ENCODE measurements at places on chromosomes 1 and 21.
A peak's percentile ranks its signal among the peaks of the same experiment; 100 is the strongest.

- no peaks in the 10 kb centered on the region for H3K36me3 ChIP-seq
- no peaks in the 10 kb centered on the region for H3K4me1 ChIP-seq
- no peak for DNase-seq
- H3K27ac ChIP-seq: no peak overlapping the region
- no peaks in the 10 kb centered on the region for H3K27me3 ChIP-seq
Observed at GRCh38 chr1:205693421-205693991, 13.2 kb upstream of the SLC45A3 start.

GRCh38 chr1:42504535-42505128 lies 41.5 kb downstream of the CCDC30 start:
- peaks cover 74% of the 10 kb centered on the region for H3K36me3 ChIP-seq
- DNase-seq: no peak
- H3K4me1 ChIP-seq: no peaks in the 10 kb centered on the region
- H3K27me3 ChIP-seq: no peaks in the 10 kb centered on the region

GRCh38 chr1:13948396-13948795 lies 248.4 kb downstream of the PRDM2 start:
- no peaks in the 10 kb centered on the region for H3K4me1 ChIP-seq
- no peaks in the 10 kb centered on the region for H3K27me3 ChIP-seq
- no peak overlapping the region for H3K4me3 ChIP-seq
- H3K36me3 ChIP-seq: no peaks in the 10 kb centered on the region
- H3K27ac ChIP-seq: peak overlapping the region; percentile 50

- DNase-seq: peak; percentile 49
- no peak overlapping the region for H3K4me3 ChIP-seq
- no peaks in the 10 kb centered on the region for H3K4me1 ChIP-seq
- H3K36me3 ChIP-seq: peaks cover 42% of the 10 kb centered on the region
Observed at GRCh38 chr21:44847261-44848056, 26.0 kb downstream of the PTTG1IP start.

GRCh38 chr1:12769976-12770505 lies 3.5 kb upstream of the PRAMEF12 start:
- no peak overlapping the region for H3K4me3 ChIP-seq
- DNase-seq: no peak
- H3K36me3 ChIP-seq: no peaks in the 10 kb centered on the region
- no peaks in the 10 kb centered on the region for H3K4me1 ChIP-seq
- peaks cover 30% of the 10 kb centered on the region for H3K27me3 ChIP-seq

- peak overlapping the region; percentile 4 for H3K27ac ChIP-seq
- no peak for DNase-seq
- H3K36me3 ChIP-seq: no peaks in the 10 kb centered on the region
- peaks cover 56% of the 10 kb centered on the region for H3K4me1 ChIP-seq
- H3K4me3 ChIP-seq: no peak overlapping the region
Observed at GRCh38 chr1:81410941-81411340, 389.8 kb upstream of the ADGRL2 start.
